ENCODE measurements at places on chromosomes 13 and 19.

- no peak for DNase-seq
Observed at GRCh38 chr13:69947582-69947981, 160.0 kb upstream of the ATXN8OS start.

GRCh38 chr19:36488846-36489117, 579 bp downstream of the ZNF566 start:
- no peak for DNase-seq

DNA sequence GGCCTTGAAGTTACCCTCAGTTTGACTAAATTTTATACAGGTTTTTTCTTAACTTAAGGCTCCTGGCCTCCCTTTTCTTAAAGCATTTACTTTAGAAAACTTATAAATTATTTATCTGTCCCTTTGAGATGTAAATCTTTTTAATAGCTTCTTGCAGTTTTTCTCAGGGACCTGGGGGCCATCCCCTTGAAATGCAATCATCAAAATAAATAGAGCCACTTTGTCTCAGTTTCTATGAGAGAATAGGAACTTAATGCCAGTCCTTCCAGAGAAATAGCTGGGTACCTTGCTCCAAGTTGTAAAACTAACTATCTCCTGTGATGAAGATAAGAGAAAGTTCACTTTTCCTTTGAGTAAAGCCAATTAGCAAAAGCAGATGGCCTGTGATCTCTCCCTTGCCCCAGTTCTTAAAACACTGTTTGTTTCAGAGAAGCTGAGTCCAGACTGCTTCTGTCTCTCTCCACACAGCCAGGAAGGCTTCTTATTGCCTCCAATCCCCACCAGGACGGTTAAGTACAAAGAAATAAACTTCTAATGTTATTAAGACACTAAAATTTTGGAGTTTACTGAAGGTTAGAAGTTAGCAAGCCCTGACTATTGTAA, 913.1 kb downstream of the OLFM4 start:
- no peak for DNase-seq

GRCh38 chr19:53553865-53554791, 16.2 kb downstream of the ZNF331 start:
- DNase-seq = no peak

GRCh38 chr19:49871349-49871985, 4.1 kb upstream of the PNKP start:
- DNase-seq = no peak

- no peak for DNase-seq
Observed at GRCh38 chr19:1396768-1397679, 4.3 kb downstream of the GAMT start.

DNA sequence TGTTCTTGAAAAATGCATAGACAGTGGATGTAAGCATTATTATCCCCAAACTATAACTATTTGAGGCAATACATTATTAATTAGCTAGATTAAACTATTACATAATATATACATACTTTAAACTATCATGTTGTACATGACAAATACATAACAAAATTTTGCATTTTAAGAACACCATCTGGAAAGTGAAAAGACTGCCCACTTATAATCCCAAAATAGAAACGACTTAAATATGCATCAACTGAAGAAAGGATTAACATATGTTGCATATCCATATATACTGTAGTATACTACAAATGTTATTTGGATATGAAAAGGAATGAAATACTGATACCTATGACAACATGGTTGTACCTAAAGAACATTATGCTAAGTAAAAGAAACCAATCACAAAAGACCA, 700.8 kb upstream of the SPRY2 start:
- DNase-seq = no peak

GRCh38 chr19:50894478-50895356, 16.5 kb downstream of the KLK4 start:
- no peak for DNase-seq
